Esophagus squamous epithelium (tissue), 5 donors: ENCODE measurements at places on chromosomes 6 and 20.

GRCh38 chr6:119340796-119341487 is 8.6 kb downstream of the MAN1A1 start:
- peak overlapping the region; percentile 9 for H3K27ac ChIP-seq
- no peak overlapping the region for H3K4me3 ChIP-seq
- no peak for DNase-seq
- no peaks in the 10 kb centered on the region for H3K36me3 ChIP-seq
- no peaks in the 10 kb centered on the region for H3K4me1 ChIP-seq

GRCh38 chr6:73585566-73586415 is 65.0 kb upstream of the EEF1A1 start:
- H3K27me3 ChIP-seq: no peaks in the 10 kb centered on the region
- H3K36me3 ChIP-seq: no peaks in the 10 kb centered on the region
- no peak for DNase-seq
- H3K4me1 ChIP-seq: peaks cover 30% of the 10 kb centered on the region
- H3K27ac ChIP-seq: peak overlapping the region; percentile 92

GRCh38 chr20:64116016-64116415 is 8.7 kb upstream of the NPBWR2 start:
- H3K4me3 ChIP-seq: no peak overlapping the region
- no peak for DNase-seq
- no peaks in the 10 kb centered on the region for H3K36me3 ChIP-seq
- H3K27ac ChIP-seq: no peak overlapping the region
- no peaks in the 10 kb centered on the region for H3K4me1 ChIP-seq

DNA sequence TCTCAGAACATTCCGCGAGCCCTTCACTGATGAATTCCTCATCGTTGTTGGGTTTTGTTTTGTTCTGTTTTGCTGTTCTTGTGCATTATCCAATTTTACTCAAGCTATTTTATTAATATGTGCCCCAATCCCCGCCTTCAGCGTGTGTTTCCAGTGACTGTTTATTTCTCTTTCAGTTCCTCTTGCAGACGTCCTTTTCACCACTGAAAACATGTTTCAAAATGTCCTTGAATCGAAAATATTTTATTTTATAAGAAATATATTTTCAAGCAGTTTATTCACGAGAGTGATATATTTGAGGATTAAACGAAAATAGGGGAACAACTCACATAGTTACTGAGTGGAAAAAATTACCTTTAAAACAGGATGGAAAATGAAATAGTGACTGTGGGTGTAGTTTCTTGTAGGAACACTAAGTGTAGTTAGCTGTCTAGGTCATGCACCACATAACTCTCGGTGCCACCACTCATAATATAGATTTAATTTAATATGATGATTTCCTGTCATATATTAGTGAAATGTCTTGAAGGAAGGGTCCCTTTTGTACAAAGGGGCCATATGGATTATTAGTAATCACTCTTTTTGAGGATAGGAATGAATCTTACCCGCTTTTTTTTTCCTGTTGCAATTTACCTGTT is 45.3 kb upstream of the HDDC2 start:
- no peaks in the 10 kb centered on the region for H3K36me3 ChIP-seq
- peak overlapping the region; percentile 41 for H3K4me3 ChIP-seq
- no peak for DNase-seq
- H3K4me1 ChIP-seq: no peaks in the 10 kb centered on the region
- peak overlapping the region; percentile 53 for H3K27ac ChIP-seq
- no peaks in the 10 kb centered on the region for H3K27me3 ChIP-seq

DNA sequence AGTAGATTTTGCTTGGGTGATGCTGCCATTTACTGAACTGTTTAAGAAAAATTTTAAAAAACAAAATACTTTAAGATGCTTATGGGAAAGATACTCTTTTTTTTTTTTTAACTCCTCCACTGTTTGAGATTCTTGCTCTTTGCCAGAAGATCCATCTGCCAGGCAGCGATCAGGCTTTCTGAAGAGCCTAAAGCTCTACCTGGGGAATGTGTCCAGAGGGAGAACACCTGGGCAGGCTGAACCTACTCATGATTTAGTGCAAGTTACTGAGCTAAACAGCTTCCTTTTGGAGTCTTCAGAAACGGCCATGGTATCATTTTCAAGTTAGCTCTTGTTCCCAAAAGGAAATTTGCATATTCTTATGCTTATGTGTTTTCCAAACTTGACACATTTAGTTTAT is 23.5 kb upstream of the MLIP start:
- no peaks in the 10 kb centered on the region for H3K36me3 ChIP-seq
- no peaks in the 10 kb centered on the region for H3K27me3 ChIP-seq
- H3K4me1 ChIP-seq: no peaks in the 10 kb centered on the region
